ENCODE measurements at places on chromosomes 6 and 20. TPM values are rescaled to one million over a fixed set of nuclear protein-coding genes. Genes with fewer than 3 reads are reported as not detected.

- DNase-seq = no peak
Observed at GRCh38 chr20:60513141-60513540, 554.9 kb downstream of the CDH26 start.

DNA sequence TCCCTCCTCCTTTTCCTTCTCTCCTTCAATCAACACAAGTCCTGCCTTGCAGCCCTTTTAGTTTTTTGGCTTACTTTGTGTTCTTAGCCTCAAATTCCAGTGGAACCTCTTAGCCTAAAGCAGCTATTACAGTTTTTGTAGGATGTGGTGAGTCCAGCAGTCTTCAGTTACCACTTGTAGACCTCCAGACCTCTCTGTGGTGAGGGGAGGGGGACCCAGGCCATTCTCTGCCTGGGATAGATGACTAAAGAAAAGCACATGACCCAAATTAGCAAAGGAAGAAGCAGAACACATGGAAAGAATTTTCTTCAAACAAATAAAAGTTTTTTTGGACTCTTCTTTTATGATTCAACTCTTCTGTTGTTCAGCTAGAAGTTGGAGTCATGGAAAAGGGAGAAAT lies 246.5 kb downstream of the HAO1 start:
- DNase-seq = no peak

DNA sequence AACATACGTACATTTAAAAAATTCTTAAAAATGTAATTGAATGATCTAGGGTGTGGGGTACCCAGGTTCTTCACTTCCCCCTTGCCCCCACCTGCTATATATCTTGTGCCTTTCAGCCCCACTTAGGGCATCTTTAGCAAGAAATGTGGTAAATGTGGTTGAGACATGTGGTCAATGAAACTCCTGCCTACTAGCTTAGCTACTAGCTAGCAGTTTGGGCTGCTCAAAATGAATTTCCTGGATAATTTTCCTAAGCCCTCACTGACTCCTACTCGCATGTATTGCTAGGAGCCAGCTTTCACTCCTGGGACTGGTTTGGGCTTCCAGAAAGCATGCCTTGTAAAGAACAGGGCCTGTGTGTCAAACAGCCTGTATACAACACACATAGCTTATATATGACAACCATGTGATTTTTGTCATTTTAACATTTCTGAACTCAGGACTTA lies 257.3 kb downstream of the ATXN1 start:
- DNase-seq = no peak

DNA sequence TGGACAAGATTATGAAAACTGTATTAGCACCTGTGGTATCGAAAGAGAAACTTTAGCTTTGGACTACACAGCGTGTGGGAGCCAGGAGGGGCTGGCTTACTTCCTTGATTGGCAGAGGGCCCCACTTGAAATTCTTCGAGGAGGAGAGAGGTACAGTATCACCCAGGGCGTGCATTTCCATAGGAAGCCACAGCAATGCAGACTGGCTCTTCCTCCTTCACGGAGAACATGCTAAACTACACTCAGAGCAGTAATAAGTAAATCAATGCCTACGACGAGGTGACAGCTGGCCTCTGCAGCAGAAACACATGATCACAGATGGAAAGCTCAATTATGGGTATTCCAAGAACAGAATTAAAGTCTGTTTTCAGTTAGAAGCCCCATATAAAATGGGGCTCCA lies 44.2 kb downstream of the MYLK4 start:
- no peak for DNase-seq

DNA sequence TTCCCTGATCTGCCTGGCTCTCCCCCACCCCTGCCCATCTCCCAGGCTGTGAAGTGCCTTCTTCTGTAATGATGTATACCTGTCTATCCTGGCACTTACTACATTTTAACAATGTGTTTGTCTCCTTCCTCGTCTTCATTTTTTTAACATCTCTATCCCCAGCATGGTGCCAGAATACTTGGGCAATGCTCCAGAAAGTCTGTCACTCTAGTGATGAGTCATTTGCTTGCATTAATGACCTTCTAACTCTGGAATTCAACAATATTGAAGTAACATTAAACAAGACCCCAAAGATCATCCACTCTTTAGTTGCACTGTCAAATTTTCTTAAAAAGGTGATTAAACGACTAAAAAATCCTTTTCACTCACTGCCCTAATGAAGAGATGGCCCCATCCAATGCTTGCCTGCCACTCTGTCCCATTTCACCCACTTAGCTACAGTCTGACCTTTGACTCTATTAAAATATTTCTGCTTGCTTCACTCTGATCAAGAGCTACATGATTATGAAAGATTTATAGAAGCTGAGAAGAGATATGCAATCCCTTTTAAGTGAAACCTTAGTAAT lies 7.7 kb upstream of the KLHL31 start:
- no peak for DNase-seq

DNA sequence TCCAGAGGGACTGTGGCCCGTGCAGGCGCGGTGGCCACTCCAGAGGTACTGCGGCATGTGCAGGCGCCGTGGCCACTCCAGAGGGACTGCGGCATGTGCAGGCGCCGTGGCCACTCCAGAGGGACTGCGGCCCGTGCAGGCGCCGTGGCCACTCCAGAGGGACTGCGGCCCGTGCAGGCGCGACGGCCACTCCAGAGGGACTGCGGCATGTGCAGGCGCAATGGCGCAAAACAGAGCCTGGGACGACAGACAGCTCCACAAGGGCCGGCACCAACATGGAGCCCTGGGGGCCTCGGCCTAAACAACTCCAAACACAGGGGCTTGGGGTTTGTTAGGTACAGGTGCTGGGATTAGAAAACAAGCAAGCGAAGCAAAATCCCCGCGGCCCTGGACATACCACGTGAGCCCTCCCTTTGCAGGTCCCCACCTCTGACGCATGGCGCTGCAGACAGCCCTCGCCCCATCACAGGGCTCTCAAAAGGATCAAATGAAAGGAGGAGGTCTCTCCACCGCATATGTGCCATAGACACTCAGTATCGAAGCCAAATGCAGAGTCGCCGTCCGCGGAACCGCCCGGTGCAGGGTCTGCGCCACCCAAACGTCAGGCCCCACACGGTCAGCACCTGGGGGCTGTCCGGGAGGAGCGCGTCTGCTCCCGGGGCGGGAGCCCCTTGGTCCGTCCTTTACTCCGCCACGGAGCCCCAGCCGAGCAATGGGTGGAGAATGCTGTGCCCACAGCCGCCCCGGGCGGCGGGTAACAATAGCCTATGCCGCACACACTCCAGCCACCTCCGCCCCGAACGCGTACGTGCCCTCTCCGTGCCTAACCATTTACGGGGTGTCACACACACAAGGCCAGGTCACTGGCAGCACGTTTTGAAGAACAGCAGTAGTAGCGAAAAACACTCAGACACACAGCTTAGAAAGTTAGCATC lies 85.7 kb downstream of the TAF4 start:
- DNase-seq = no peak

DNA sequence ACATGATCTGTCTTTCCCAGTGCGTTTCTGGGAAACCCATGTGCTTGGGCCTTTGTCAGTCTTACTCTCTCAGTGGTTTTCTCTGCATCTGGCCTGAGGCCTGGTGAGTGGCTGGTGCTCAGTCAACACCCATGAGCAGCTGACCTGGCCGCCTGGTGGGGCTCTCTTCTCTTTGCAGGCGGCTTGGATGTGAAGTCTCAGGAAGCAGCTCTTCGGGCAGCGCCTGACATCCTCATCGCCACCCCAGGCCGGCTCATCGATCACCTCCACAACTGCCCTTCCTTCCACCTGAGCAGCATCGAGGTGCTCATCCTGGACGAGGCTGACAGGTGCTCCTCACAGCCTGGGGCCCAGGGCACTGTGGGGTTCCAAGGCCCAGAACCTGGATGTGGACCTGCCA lies 10.8 kb downstream of the DDX27 start:
- DNase-seq = no peak

KIAA0408 gene
- total RNA-seq = 11.6 TPM

L3MBTL3 gene
- total RNA-seq = 15.0 TPM

LY6G6F gene
- total RNA-seq = not detected

MROH8 gene
- total RNA-seq = 1.7 TPM

WRNIP1 gene
- total RNA-seq = 42.1 TPM

MEP1A gene
- not detected for total RNA-seq

Data from activated CD4-positive, alpha-beta memory T cell treated with anti-CD3 and anti-CD28 coated beads, Interleukin-2, amount 10 ng/mL, durations not matched to agents 7 days and 5 days (primary cell).